ENCODE measurements at places on chromosomes 3 and 15.

DNA sequence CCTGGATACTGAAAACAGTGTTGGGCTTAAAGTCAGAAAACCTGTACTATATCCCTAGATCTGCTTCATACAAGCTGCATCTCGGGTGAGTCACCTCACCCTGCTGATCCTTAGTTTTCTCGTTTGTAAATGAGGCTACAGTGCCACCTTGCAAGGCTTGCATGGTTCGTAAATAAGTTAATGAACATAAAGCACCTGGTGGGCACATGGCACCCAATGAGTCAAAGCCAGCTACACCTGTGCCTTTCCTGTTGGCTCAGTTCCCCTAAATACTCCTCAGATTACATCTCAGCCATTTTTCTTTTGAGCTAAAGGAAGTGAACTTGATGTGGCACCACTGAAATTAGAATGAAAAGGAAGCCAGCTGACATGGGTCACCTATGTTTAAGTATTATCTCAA is 26.5 kb downstream of the RTP1 start:
- DNase-seq, result no peak

- DNase-seq, result no peak
Observed at GRCh38 chr3:197718891-197719290, 17.8 kb downstream of the RUBCN start.

DNA sequence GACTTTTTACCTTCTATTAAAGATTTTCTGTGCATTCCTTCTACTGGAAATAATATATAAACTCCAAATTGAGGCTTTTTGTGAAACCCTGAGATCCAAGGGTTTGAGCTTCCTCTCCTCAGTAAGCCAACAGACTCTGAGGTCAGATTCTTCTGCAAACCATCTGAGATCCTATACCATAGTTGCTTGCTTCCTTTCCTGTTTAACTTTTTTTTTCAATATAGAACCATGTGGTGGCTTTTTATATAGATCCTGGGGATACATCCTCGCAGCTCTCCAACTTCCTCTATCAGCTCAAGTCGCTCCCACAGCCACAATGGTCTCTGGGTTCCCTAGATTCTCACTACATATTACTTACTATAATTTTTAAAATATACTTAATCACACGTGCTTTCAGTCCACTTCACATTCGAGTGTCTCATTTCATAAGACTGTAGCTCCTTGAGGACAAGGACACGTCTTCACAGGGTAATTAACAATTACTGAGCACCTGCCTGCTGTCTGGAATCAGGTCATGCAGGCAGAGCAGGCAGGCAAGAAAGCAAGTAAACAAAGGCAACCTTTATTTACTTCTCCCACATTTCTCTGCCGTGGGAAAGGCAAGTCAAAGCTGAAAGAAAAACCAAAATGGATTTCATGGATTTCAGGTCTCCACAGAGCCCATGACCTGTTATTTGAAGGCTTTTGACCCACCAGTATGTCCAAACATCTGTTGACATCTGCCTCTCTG is 941.5 kb downstream of the FHIT start:
- DNase-seq, result no peak

- DNase-seq, result no peak
Observed at GRCh38 chr3:62225051-62225450, 148.3 kb downstream of the FEZF2 start.

GRCh38 chr3:159941038-159942000 is 47.3 kb upstream of the IL12A start:
- DNase-seq, result no peak

DNA sequence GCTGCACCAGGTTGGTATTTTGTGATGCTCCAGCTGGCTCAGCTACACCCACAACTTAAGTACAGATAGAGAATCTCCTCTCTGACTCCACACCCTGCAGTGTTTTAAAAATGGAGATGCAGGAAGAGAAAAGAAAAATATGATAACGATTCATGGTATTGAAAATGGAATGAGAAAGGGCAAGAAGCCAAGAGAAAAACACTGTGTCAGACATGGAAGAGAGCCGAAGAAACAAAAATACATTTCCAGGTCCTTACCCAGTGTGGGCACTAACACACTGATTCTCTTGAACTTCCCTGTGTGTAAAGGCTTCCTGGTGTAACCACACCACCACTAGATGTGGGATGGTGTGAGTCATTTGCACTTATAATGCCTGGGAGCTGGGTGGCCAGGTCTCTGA is 93.1 kb downstream of the GMPS start:
- no peak for DNase-seq

- DNase-seq, result no peak
Observed at GRCh38 chr3:126264952-126265351, 84.6 kb upstream of the ALDH1L1 start.

- no peak for DNase-seq
Observed at GRCh38 chr3:69527498-69527897, 141.6 kb upstream of the FRMD4B start.

GRCh38 chr3:180575571-180575970 is 26.4 kb upstream of the TTC14 start:
- DNase-seq, result no peak

DNA sequence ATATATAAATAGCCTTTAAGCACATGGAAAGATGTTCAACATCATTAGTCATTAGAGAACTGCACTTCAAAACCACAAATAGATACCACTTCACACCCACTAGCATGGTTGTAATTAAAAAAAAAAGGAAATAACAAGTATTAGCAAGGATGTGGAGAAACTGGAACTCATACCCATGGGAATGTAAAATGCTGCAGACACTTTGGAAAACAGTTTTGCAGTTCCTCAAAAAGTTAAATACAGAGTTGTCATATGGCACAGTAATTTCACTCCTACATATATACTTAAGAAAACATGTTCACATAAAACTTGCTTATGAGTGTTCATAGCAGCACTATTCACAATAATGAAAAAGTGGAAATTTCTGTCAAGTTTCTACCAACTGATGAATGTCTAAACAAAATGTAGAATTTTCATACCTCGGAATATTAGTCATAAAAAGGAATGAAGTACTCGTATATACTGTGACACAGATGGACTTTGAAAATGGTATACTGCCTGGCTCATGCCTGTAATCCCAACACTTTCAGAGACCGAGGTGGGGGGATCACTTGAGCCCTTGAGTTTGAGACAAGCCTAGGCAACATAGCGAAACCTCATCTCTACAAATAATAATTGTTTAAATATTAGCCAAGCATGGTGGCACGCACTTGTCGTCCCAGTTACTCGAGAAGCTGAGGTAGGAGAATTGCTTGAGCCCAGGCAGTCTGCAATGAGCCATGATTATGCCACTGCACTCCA is 28.1 kb downstream of the BCL2A1 start:
- DNase-seq, result no peak

DNA sequence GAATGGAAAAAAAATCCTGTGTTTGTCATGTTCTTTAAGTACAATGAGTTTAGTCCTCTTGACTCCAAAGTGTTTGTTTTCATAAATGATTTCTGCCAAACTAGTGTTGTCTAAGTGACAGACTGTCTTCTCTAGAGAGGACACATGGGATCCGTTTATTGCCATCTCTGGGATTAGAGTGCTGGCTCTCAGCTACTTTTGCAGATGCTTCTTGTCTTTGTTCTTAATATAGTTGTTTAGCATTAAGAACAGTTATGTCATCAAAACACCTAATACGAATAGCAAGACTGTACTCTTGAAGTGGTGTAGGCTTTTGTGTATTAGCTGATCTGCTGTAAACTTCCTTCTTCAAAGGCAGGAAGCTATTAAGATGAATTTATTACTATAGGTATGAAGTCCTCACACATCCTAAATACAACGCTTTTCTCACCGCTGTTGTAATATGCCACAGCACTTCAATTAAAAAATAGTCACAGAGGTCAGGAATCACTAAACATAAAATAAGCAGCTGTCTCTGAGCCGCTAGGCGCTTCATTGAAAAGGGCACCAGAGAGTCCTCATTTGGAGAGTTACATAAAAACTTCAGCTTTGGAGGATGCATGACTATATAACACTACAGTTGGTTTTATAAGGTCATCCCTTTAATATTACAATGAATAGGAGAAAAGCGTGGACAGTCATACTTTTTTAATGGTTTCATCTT is 128.3 kb upstream of the ZNF385D start:
- no peak for DNase-seq

GRCh38 chr3:6679510-6679909 is 181.4 kb upstream of the GRM7 start:
- no peak for DNase-seq

DNA sequence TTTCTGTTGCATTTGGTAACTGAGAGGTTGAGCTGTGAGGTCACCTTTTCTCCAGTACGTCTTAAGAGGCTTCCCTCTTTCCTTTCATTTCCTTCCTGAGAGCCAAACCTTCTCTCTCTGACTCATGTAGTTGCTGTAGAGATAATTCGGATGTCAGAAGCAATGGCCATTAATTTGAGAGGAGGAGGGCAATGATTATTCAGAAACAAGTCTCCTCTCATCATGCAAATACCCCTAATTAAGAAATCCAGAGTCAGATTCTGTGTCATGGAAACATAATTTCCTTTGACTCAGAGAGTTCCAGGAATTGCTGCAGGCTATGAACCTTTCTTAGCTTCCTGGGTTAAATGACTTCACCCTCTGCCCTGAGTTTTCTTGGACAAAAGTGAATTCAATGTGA is 59.0 kb upstream of the GSK3B start:
- no peak for DNase-seq

- DNase-seq, result no peak
Observed at GRCh38 chr3:189836795-189837194, 205.6 kb downstream of the TP63 start.

DNA sequence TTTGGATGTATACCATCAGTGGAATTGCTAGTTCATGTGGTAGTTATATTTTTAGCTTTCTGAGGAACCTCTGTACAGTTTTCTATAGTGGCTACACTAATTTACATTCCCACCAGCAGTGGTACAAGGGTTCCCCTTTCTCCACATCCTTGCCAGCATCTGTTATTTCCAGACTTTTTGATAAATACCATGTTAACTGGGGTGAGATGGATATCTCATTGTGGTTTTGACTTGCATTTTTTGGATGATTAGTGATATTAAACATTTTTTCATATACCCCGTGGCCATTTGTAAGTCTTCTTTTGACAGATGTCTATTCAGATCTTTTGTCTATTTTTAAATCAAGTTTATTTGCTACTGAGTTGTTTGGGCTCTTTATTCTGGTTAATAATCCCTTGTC is 455.6 kb upstream of the RARB start:
- DNase-seq, result no peak

GRCh38 chr3:194123726-194124125 is 12.2 kb upstream of the HES1 start:
- DNase-seq, result no peak

GRCh38 chr3:195208183-195208582 is 62.8 kb downstream of the XXYLT1 start:
- DNase-seq, result no peak

- DNase-seq, result no peak
Observed at GRCh38 chr3:45100981-45101407, 45.2 kb downstream of the CDCP1 start.

- no peak for DNase-seq
Observed at GRCh38 chr3:26102376-26102775, 312.5 kb downstream of the OXSM start.

DNA sequence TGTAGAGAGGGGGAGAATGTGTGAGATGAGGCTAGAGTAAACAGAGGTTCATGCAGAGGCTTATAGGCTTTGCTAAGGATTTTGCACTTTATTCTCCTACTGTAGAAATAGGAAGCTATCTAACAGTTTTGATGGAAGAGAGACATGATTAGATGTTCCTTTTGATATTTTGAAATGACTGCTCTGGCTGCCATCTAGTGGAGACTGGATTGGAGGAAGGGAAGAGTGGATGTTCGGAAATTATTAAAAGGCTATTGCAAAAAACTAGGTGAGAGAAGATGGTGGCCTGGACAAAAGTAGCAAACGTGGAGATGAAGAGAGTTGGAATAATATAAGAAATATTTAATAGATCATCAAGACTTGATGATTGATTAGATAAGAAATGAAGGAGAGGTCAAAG is 42.2 kb downstream of the SYN2 start:
- no peak for DNase-seq

GRCh38 chr15:98692213-98692612 is 43.9 kb downstream of the IGF1R start:
- no peak for DNase-seq

- DNase-seq, result no peak
Observed at GRCh38 chr3:186187401-186188275, 78.7 kb upstream of the ETV5 start.

DNA sequence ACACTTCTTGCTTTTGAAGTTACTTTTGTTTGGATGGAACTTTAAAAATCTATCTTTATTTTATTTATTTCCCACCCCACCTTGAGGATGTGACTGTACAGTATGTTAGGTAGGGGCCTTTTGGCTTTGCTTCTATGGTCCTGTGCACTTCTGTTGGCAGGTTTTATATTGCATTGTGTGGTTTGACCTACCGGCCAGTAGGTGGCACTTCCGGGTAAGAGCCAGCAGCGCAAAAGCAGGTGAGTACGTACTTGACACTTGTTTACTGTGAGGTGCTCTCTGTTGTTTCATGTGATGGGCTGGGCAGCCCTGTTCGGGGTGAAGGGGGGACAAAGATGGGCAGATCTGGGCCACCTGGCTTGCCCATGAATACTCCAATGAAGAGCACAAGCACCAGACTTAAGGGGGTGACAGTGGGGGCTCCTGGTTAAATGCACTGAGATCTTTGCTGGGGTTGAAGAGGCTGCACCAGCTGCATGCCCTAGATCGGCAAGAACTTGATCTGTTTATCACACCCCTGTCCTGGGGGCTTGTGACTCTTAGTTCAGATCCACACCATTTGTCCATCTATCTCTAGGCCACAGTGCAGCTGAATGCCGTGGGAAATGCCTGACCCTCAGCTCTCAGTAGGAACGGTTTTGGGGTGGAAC is 131.6 kb downstream of the NLGN1 start:
- no peak for DNase-seq

- DNase-seq, result peak; percentile 57
Observed at GRCh38 chr3:129383292-129383860, 45.1 kb downstream of the EFCAB12 start.

GRCh38 chr3:186789554-186790260 is 6.3 kb downstream of the EIF4A2 start:
- DNase-seq, result no peak

GRCh38 chr3:9201955-9202354 is 47.5 kb downstream of the SRGAP3 start:
- DNase-seq, result no peak

- no peak for DNase-seq
Observed at GRCh38 chr3:5186089-5186857, 1.2 kb upstream of the EDEM1 start.

- no peak for DNase-seq
Observed at GRCh38 chr3:12644331-12644937, 19.5 kb downstream of the RAF1 start.

GRCh38 chr3:138867996-138868395 is 33.3 kb upstream of the PIK3CB start:
- no peak for DNase-seq

- DNase-seq, result no peak
Observed at GRCh38 chr3:40714771-40715345, 190.1 kb downstream of the ZNF621 start.

DNA sequence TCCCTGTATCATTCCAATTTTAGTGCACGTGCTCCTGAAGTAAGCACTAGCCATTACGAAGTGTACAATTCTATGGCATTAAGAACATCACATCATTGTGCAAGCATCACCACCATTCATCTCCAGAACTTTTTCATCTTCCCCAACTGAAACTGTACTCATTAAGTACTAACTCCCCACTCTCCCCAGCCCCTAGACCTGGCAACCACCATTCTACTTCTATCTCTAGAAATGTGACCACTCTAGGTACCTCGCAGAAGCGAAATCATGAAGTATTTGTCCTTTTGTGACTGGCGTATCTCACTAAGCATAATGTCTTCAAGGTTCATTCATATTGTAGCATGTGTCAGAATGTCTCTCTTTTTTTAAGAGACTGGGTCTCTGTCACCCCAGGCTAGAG is 11.4 kb downstream of the PPP1R2 start:
- no peak for DNase-seq
